Omental fat pad (tissue), 4 donors: ENCODE measurements at places on chromosomes 11 and 22. TPM values are rescaled to one million over a fixed set of nuclear protein-coding genes. Genes with fewer than 3 reads are reported as not detected.

DNA sequence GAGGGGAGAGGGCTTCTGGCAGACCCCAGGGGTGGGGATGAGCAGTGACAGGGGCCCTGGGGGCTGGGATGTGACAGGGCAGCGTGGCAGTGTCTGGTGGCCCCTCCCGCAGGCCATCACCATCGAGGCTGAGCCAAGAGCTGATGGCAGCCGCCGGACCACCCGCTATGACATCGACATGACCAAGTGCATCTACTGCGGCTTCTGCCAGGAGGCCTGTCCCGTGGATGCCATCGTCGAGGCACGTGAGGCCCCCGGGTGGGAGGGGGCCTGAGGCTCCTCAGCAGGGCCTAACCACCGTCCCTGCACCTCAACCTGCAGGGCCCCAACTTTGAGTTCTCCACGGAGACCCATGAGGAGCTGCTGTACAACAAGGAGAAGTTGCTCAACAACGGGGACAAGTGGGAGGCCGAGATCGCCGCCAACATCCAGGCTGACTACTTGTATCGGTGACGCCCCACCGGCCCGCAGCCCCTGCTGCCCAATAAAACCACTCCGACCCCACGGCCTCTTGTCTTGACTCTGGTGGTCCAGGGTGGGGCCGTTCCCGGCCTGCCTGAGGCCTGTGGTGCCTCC, 2.6 kb upstream of the TCIRG1 start:
- DNase-seq, result no peak

GRCh38 chr11:116180806-116181600, 591.8 kb downstream of the BUD13 start:
- no peak for DNase-seq

DNA sequence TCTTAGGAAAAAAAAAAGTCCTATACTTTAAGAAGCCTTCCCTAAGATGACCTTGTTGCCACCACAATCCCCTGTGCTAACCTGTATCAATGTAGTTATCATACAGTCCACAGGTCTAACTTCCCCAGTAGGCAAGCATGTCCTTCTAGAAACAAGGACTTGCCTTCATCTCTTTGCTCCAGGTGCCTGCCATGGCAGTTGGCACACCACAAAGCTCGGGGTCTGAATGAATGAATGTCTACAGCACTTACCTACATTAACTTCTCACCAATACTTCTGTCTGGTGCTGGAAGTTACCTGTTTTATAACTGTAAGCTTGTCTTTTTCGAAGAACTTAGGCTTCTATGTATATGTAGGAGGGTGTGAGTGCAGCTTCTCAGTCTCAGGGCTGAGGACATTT, 23.4 kb downstream of the CLPB start:
- DNase-seq, result no peak

Gene FGF4
- total RNA-seq, result not detected

Gene ARHGAP8
- total RNA-seq, result not detected

DNA sequence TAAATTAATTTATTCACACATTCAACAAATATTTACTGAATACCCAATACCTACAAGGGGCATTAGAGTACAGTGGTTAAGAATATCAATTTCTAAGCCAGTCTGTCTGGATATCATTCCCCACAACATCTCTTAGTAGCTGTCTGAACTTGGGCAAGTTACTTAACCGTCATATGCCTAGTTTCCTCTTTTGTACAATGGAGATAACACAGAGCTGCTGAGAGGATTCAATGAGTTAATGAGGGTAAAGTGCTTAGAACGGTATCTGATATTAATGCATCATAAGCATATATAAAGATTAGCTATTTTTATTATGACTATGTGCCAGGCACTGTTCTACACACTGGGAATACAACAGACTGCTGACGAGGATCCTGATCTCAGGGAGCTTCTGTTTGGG, 116.4 kb downstream of the APOL5 start:
- DNase-seq, result no peak

Gene CCDC87
- 0.19 TPM for total RNA-seq

DNA sequence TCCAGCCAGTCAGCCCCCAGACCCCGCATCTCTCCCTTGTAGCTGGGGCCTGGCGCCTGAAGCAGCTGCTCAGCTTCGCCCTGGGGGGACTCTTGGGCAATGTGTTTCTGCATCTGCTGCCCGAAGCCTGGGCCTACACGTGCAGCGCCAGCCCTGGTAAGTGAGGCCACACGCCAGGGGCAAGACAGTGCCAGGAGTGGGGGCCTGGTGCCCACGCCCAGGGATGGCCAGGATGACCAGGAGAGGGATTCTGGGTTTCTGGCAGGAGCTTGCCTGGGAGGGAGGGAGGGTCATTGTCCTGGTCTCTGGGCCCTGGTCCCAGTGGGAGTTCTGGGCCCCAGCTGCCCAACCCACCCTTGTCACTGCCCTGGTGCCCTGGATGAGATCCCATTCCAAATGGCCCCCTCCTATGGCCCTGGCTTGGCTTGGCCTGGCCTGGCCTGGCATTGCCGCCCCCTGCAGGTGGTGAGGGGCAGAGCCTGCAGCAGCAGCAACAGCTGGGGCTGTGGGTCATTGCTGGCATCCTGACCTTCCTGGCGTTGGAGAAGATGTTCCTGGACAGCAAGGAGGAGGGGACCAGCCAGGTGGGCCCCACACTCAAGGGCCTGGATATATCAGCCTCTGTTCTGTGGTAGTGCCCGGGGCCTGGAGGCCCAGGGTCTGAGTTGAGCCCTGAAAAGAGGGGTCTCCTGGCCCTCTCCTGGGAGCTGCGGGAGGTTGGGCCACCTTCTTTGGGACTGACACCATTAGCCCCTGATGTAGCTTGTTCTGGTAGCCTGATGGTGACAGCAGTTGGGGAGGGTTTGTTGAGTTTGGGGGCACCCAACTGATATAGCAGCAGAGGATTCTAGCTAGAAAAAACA, 3.7 kb downstream of the SLC39A13 start:
- no peak for DNase-seq

Gene DNAJB7
- not detected for total RNA-seq

DNA sequence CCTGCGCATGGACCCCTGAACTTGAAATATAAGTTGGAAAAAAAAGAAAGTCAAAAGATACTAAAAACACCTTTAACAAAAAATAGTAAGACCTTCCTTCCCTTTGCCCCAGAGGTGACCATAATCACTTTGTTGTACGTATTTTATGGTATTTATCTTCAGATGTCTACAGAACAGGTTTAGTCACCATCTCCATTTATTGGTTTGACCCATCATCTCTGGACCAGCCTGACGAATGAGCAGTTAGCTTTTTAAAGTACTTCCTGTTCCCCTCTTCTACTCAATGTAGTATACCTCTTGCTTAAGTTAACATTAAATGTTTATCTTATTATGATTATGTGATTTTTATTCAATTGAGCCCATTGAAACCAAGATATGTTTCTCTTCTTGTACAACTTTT, 64.7 kb upstream of the CREB3L1 start:
- no peak for DNase-seq

DNA sequence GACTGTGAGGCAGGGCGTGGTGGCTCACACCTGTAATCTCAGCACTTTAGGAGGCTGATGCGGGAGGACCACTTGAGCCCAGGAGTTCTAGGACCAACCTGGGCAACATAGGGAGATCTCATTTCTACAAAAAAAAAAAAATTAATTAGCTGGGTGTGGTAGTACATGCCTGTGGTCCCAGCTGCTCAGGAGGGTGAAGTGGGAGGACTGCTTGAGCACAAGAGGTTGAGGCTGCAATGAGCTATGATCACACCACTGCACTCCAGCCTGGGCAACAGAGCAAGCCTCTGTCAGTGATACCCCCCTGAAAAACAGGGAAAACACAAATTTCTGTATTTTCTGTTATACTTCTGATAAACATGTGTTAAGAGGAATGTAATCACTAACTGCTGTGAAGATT, 57.8 kb upstream of the ARHGAP32 start:
- DNase-seq, result no peak

GRCh38 chr11:58927393-58928106, 11.7 kb upstream of the GLYATL1 start:
- no peak for DNase-seq

Gene P4HA3
- 0.50 TPM for total RNA-seq

GRCh38 chr11:32962016-32962415, 53.7 kb upstream of the DEPDC7 start:
- no peak for DNase-seq

Gene MIOX
- not detected for total RNA-seq

DNA sequence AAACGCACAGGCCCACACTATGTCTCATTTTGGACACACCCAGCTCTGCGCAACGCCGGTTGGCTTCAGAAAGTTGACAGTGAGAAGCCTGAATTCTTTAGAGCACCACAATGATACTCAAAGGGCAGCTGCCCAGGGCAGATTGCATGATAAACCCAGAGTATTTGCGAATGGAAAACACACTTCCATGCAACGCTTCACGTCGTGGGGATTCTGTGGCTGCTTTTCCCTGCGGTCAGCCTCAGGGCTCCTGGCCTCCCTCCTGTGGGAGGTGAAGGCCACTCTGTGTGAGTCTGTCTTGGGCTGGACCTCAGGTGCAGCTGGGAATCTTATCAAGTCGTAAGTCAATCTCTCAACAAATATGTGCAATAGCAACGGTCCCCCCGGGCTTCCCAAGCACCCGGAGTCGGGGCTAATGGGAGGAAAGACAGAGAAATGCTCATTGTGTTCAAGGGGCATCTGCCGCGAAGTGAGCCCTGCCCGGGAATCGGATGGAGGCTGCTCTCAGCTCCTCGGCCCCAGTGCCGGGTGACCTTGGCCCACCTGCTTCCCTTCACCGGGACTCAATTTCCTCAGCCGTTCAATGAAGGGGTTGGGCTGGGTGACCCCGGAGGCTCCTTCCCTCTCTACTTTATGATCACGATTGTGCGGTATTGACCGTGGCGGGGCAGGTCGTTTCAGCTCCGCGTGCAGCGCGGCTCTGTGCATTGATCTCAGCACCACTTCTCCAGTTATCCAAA, 623.6 kb downstream of the BRD1 start:
- DNase-seq, result no peak

DNA sequence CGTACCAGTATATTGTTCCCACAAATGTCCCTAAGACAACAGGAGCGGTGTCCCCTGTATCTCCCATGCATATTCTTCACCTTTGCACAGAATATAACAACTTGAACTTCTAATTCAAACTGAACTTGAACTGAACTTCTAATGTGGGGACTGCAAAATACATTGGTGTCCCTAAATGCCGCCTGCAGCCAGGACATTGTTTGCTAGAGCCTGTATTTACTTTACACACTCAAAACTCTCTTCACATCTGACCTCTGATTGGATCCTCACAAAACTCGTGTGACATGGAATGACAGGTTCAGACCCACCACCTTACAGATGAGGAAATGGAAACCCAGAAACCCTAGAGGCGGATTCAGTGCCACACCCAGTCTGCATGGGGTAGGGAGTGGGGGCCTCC, 6.4 kb downstream of the CPT1A start:
- DNase-seq, result no peak

Gene ACTN3
- not detected for total RNA-seq

DNA sequence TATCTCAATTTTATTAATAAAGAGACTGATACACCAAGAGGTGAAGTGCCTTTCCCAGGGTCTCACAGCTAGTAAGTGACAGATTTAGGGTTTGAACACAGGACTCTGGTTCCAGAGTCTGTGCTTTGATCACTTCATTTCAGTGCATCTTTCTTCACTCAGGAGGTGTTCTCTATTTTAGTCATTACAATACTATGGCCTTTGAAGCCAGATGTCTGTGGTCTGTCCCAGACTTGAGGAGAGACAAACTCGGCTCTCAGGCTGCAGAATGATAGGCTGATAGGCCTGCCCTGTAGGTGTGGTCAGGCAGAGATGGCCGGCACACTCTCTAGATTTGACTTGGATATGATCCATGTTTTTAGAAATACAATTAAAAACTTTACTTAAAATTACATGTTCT, 478.5 kb upstream of the CCDC90B start:
- DNase-seq, result no peak

- no peak for DNase-seq
Observed at GRCh38 chr11:129314371-129314770, 61.3 kb upstream of the BARX2 start.

Gene TYR
- total RNA-seq, result not detected

- no peak for DNase-seq
Observed at GRCh38 chr22:19811811-19812771, 42.6 kb downstream of the GNB1L start.

DNA sequence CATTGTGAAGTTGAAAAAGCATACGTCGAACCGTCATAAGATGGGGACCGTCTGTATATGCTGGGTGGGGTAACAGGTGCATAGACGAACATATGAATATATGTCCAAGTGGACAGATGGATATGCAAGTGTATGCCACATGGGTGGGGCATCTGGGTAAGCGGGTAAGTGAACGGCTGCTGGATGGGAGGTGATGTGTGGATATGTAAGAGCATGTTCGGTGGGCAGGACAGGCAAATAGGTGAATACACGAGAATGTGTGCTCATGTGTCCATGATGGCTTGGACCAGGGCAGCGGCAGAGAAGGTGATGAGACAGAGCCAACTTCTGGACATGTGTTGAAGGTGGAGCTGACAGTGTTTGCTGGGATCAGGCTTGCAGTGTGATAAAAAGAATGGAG, 12.0 kb downstream of the IFITM10 start:
- DNase-seq, result no peak

DNA sequence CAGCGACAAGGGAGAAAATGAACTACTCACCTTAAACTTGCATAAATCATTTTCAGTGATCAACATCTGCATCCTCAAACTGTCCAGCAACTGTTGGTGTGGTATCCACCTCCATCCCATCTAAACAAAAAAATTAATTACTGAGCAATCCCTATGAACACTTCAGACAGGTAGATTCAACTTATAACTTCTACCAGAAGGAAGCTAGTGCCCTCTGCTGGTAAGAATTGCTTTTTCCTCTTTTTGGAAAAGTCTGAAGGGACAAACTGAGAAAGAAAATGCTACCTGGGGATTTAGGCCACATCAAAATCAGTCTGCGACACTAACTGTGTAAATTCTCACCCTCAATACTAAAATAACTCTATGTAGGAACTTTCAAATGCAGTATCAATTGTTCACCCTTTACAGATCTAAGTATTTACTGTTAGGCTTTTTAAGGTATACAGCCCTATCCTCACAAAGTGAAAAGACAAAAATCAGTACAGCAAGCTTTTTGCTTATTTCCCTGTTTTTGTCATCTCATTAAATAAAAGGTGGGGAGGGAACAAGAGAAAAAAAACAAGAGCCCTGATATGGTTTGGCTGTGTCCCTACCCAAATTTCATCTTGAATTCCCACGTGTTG, 17.9 kb downstream of the CLNS1A start:
- no peak for DNase-seq

DNA sequence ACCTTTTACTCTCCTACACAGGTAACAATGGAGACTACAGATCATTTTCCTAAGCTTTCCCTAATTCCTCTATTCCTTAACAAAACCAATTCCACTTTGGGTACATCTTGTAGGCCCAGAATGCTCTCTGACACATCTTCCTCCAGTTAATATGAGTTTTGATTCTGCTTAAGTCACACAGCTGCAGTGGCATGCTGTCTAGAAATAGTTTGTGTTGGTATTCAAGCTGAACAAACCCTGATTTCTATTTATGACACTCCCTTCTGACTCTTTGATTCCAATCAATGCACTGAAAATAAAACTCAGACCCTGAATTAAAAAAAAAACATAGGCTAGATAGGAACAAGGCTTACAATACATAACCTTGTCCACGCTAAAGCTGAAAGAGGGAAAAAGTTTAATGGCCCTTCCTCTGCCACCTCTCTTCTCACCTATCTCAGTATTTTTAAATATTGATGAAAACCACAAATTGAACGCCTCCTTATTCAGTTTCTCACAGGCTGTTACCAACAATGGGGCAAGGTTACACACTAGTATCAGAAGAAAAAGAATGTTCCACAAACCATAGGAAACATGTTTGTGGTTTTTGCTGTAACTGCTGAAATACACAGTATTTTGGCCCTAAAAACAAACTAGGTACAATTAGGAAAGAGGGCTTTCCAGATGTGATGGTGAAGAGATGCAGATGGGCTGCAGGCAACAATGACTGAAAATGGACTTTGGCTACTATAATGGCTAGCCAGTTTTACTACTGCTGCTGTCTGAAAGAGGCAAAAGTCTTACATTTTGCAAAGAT, 35.7 kb upstream of the GAB2 start:
- no peak for DNase-seq
